ENCODE measurements at places on chromosomes 7 and 10.

DNA sequence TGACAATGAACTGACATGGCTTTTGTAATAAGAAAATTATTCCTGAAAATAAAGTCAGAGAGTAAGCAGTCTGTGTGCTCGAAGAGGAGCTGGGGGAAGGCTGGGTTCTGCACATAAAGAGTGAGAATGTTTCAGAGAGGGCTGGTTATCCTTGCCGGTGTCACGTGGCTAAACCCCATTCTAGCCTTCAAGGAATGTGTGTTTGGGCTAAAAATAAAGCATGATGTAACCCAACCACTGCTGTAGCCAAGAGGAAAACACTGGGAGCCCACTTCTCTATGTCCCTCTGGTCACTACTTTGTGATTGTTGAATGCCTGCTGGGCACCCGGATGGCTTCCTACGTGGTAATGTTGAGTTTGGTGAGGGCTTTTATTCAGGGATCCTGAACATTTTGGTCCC is 23.5 kb downstream of the WDFY4 start:
- DNase-seq, result no peak

DNA sequence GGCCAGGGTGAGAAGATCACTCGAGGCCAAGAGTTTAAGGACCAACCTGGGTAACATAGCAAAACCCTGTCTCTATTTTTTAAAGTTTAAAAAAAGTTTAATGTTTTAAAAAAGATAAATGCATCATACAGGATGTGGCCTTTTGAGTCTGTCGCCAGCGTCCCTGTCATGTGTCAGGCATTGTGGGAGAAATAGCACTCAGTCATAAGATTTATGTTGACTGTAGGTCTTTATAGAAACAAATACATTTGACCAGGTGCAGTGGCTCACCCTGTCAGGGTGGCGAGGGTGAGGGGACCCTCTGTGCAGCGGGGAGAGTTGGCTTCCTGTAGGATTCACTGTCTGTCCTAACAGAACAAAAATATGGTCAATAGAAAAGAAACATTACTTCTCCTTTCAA is 63.5 kb upstream of the SH2B2 start:
- no peak for DNase-seq

GRCh38 chr7:80981405-80981804 is 62.6 kb upstream of the SEMA3C start:
- no peak for DNase-seq

GRCh38 chr7:104040666-104041065 is 51.2 kb upstream of the RELN start:
- no peak for DNase-seq

- DNase-seq, result no peak
Measured at GRCh38 chr10:18158773-18159265, 18.6 kb downstream of the CACNB2 start.
